HT1080 (cell line): ENCODE measurements at places on chromosomes 4 and X.

DNA sequence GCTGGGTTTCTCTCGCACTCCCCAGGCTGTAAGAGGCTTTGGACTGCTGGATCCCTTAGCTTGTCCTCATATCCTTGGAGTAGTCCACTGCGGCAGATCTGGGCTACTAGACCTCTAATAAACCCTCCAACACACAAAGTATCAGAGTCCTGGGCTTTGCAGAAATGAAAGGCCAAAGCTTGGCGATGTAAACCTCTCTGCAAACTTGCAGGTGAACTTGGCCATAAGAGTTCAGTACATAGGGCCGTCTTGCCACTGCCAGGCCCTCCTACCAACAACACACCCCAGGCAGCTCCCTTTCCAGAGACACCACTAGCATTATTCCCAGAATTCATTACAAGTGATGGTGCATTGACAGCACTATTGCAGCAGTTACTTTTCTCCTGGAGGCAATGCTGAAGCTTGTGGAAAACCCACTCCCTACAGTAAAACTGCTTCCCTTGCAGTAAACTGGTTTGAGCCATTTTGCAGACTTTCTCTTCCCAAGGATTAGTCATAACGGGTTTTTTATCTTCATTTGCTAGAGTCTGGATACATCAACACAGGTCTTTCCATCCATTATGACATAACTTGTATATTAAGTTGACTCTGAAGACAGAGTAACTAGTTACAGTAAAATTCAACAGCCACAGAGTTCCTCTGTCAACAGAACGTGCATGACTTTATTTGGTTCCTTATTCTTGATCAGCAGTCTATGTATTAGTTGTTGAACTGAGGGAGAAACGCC is 2.4 kb downstream of the ANKRD50 start:
- no peak for DNase-seq

- no peak for DNase-seq
Measured at GRCh38 chr4:122906859-122907305, 15.5 kb downstream of the NUDT6 start.

DNA sequence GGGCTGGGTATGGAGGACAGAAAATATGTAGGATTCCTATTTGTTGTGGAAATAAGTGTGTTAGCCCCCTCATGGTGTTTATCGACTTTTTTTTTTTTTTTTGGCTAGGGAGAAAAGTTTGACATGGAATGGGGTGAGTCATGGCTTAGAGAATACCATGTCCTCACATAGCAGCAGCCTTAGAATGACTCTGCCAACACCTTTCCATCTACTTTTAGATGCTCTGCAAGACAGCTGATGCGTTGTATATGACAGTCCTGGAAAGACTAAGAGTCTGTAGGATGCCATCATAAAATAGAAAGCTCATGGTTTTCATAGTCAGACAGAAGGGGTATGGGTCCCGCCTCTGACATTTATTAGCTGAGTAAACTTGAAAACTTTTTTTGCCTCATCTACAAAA is 37.7 kb downstream of the MTTP start:
- no peak for DNase-seq

DNA sequence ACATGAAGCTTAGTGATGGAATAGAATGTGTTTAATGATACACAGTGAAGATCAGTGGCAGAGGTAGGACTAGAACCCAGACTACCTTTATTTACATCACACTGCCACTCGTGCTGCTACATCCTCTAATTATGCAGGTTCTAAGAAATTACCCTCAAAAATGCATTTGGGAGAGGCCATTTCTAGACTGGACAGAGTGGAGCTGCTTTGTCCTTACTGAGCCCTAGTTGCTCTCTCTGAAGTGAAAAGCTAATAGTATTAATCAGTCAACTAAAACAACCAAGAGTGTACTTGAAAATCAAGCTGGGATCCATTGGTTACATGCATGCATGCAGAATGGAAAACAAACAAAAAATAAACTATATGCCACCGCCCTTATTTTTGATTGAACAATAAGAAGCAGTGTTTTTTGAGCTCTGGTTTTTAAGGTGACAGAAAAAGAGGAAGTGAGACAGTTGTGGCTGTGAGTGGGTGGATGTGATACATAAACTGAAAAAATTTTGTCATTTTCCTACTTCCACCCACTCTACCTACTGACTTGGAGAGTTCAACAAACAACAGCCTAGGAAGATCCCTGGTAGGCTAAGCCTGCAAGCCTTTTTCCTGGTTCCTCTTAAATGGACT is 6.8 kb upstream of the VSIG4 start:
- DNase-seq: no peak

DNA sequence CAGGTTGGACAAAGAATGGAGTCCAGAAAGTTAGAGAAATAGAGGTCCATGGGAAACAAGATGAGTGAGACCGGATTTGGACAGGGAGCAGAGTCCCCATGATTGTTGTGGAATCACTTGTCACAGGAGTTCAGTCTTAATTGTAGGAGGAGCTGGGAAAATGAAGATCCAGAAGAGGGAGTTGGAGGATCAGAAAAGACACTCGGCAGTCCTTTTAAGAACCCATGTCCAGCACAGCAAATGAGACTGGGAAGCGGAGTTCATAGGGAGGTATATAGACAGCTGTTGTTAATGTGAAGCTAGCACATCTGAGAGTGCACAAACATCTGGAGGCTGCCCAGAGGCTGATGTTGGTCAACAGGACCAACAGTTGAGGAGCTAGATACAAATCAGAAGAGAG is 111.4 kb upstream of the RXFP1 start:
- DNase-seq: peak; percentile 38

GRCh38 chr4:139146926-139147629 is 29.9 kb downstream of the ELF2 start:
- DNase-seq: no peak

- DNase-seq: peak; percentile 28
Measured at GRCh38 chr4:183596067-183596757, 62.8 kb downstream of the RWDD4 start.

DNA sequence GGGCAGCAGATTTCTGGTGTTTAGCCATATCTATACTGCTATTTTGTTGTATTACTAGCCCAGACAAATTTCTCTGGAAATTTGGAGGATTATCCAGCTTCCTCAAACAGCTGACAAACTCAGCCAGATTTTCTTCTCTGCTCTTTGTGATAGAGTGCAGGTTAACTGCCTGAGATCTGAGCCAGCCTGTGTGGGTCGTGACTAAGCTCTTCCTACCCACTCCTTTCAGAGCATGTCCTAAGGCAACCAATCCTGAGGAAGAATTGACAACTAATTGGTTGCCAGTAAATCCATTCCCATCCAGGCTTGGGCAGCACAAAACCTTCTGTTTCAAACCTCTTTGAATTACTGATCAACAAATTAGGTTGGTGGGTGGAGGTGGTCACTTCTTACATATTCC is 2.5 kb upstream of the GABRA2 start:
- no peak for DNase-seq

- DNase-seq: peak; percentile 80
Measured at GRCh38 chrX:151984328-151984727, 9.9 kb upstream of the GABRE start.

- no peak for DNase-seq
Measured at GRCh38 chrX:76657499-76657898, 230.0 kb downstream of the MAGEE1 start.

- DNase-seq: peak; percentile 0
Measured at GRCh38 chrX:133645977-133646718, 230.9 kb upstream of the GPC4 start.

DNA sequence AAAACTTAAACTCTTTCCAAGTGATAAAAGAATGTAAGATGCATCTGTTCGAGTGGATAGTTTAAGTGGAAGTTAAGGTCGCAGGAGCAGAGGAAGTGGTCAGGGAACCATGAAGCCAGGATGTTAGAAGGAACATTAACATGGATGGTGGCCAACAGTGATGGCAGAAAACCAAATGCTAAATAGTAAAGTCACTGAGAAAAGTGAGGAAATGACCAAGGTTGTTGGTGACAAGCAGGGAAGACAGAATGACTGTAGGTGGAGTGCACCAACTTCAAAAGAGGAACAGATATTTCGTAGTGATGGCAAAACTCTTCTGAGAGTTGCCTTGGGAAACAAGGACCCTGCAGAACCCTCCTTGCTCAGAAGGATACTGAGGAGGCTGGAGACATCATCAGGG is 226.2 kb downstream of the PALLD start:
- DNase-seq: peak; percentile 70

GRCh38 chr4:176217510-176217909 is 22.1 kb upstream of the SPATA4 start:
- DNase-seq: no peak

DNA sequence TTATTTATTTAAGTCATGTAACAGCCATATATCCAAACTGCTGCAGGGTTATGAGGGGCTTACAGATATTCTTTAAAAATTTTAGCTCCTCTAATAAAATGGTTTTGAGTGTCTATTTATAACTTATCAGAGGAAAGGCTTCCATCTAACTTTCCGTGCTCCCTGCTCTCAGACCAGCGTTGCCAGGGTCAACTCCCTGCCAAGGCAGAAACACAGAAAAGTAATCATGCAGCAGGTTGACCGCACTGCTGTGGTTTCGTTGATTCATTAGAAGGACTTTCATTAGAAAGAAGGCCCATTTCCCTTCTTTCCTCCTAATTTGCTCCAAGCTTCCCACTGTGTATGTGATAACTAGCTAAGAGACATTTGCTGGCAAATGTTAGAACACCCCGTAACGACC is 33.9 kb downstream of the BCLAF3 start:
- DNase-seq: peak; percentile 5
